ENCODE measurements at places on chromosomes 5 and 9. TPM values are rescaled to one million over a fixed set of nuclear protein-coding genes. Genes with fewer than 3 reads are reported as not detected.

The FOXD4L3 gene
- total RNA-seq = not detected

The C9orf50 gene
- not detected for total RNA-seq

GRCh38 chr5:131104169-131104808 lies 60.8 kb downstream of the HINT1 start:
- DNase-seq = no peak

- no peak for DNase-seq
Observed at GRCh38 chr9:105039175-105039799, 111.3 kb upstream of the ABCA1 start.

GRCh38 chr5:14824499-14824898 lies 47.1 kb downstream of the ANKH start:
- DNase-seq = no peak

All from ureter (tissue), 1 donor.